Fibroblast of villous mesenchyme (primary cell): ENCODE measurements at places on chromosomes 12 and 14. TPM values are rescaled to one million over a fixed set of nuclear protein-coding genes. Genes with fewer than 3 reads are reported as not detected.

- DNase-seq: peak; percentile 83
Observed at GRCh38 chr12:15856097-15856982, 25.8 kb upstream of the STRAP start.

DNA sequence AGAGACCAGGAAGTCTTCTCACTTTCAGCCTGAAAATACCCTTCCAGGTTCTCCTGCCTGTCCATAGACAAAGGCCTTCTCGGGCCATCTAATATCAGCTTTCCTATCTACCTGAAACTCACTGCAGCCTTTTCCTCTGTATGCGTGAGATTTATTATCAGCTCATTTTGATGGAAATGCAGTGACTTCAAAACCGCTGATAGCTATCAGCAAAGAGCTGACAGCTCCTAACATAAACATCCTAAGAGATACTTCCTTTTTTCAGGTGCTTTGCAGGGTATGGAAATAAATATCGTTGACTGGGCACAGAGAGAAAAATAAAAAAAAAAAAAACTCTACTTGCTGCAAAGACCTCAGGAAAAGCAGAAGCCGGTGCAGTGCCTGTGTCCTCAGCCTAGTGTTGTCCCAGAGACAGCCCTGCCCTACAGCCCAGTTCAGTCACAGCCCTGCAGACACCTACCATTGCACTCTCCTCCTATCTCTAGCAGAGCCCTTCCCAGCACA lies 215.0 kb upstream of the EGLN3 start:
- no peak for DNase-seq

- DNase-seq: peak; percentile 95
Observed at GRCh38 chr12:124655698-124656516, 88.5 kb upstream of the NCOR2 start.

GRCh38 chr12:61095111-61095510 lies 1165.1 kb upstream of the USP15 start:
- no peak for DNase-seq

CLBA1 gene
- total RNA-seq: 5.8 and 6.9 TPM in 2 replicates

GRCh38 chr12:125143491-125143890 lies 78.3 kb downstream of the AACS start:
- DNase-seq: peak; percentile 55

DNA sequence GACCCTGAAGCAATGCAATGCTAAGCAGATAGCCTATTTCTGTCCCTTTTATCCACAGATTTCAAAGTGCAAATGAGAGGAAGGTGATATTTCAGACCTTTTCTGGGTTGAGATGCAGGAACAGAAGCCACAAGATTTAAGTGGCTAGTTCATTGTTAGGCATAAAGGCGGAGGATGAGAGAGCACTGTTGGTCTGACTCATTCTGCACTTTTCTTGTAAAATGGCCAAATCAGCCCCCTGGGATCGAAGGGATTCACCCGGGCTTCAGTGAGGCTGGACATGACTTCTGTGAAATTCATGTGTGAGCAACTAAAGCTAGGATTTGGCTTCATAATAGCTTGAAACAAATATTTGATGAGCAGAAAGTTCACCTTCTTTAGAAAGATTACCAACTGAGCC lies 101.9 kb upstream of the OVCH1 start:
- DNase-seq: peak; percentile 27

RPS6KA5 gene
- total RNA-seq: 0.86 and 0.97 TPM in 2 replicates

REP15 gene
- 0.86 and 1.3 TPM in 2 replicates for total RNA-seq
